Heart left ventricle (tissue), 16 donors: ENCODE measurements at places on chromosomes 11 and 22. TPM values are rescaled to one million over a fixed set of nuclear protein-coding genes. Genes with fewer than 3 reads are reported as not detected.

Gene OSBP2
- 5.1 TPM for polyA plus RNA-seq

Gene OR8A1
- not detected for polyA plus RNA-seq

Gene BIRC2
- 17.9 TPM for polyA plus RNA-seq

Gene LMO1
- polyA plus RNA-seq: 2.2 TPM

Gene BATF2
- polyA plus RNA-seq: 2.0 TPM

Gene GSTT2
- 2.1 TPM for polyA plus RNA-seq

Gene MFNG
- polyA plus RNA-seq: 16.3 TPM

Gene RTN4R
- 1.8 TPM for polyA plus RNA-seq

Gene TMEM80
- 14.9 TPM for polyA plus RNA-seq

Gene ACR
- 0.12 TPM for polyA plus RNA-seq

Gene P4HA3
- polyA plus RNA-seq: not detected

Gene A4GALT
- 230 TPM for polyA plus RNA-seq

Gene TSSK2
- polyA plus RNA-seq: 0.04 TPM

Gene PLAAT4
- 9.5 TPM for polyA plus RNA-seq

Gene KDELR3
- 10.5 TPM for polyA plus RNA-seq

Gene C11orf58
- 147 TPM for polyA plus RNA-seq

Gene PRR33
- polyA plus RNA-seq: 0.08 TPM

Gene ACO2
- polyA plus RNA-seq: 431 TPM

Gene SPCS2
- 117 TPM for polyA plus RNA-seq

Gene UBXN1
- 188 TPM for polyA plus RNA-seq

Gene MB
- polyA plus RNA-seq: 6,181 TPM

Gene CNTF
- 1.0 TPM for polyA plus RNA-seq

Gene CNGA4
- 0.11 TPM for polyA plus RNA-seq

Gene BDNF
- 0.93 TPM for polyA plus RNA-seq

Gene CHADL
- 31.2 TPM for polyA plus RNA-seq

Gene RAC2
- 4.6 TPM for polyA plus RNA-seq

Gene EIF3D
- 192 TPM for polyA plus RNA-seq

Gene OR5I1
- polyA plus RNA-seq: not detected

Gene KCNQ1OT1
- 0.57 TPM for polyA plus RNA-seq

Gene H19
- polyA plus RNA-seq: 627 TPM

Gene GGA1
- 27.4 TPM for polyA plus RNA-seq

Gene DMC1
- polyA plus RNA-seq: 0.27 TPM

Gene YPEL4
- 1.2 TPM for polyA plus RNA-seq

Gene MYO7A
- polyA plus RNA-seq: 2.9 TPM

Gene CASTOR1
- 7.0 TPM for polyA plus RNA-seq

Gene IGSF22
- polyA plus RNA-seq: 0.50 TPM

Gene CCDC82
- 11.4 TPM for polyA plus RNA-seq

Gene OPCML
- polyA plus RNA-seq: not detected

Gene TTC36
- 0.23 TPM for polyA plus RNA-seq

Gene CCDC188
- polyA plus RNA-seq: 0.50 TPM

Gene TUB
- polyA plus RNA-seq: 4.7 TPM

Gene MADD
- 37.5 TPM for polyA plus RNA-seq

Gene GRIK4
- 0.04 TPM for polyA plus RNA-seq

Gene OR8G5
- polyA plus RNA-seq: not detected

Gene MORC2
- 17.8 TPM for polyA plus RNA-seq

Gene PDE2A
- polyA plus RNA-seq: 23.2 TPM

Gene ANO5
- polyA plus RNA-seq: 9.6 TPM

Gene CRACR2B
- polyA plus RNA-seq: 43.5 TPM

Gene NFAM1
- 0.69 TPM for polyA plus RNA-seq

Gene CLTCL1
- 9.3 TPM for polyA plus RNA-seq

Gene C11orf91
- polyA plus RNA-seq: not detected

Gene TMEM121B
- polyA plus RNA-seq: 0.49 TPM

Gene IRAG1
- polyA plus RNA-seq: 3.4 TPM

Gene PHLDB1
- polyA plus RNA-seq: 104 TPM

Gene TYR
- polyA plus RNA-seq: not detected

Gene TREH
- 1.7 TPM for polyA plus RNA-seq
